Effector memory CD4-positive, alpha-beta T cell (primary cell): ENCODE measurements at places on chromosomes 6 and 20.

DNA sequence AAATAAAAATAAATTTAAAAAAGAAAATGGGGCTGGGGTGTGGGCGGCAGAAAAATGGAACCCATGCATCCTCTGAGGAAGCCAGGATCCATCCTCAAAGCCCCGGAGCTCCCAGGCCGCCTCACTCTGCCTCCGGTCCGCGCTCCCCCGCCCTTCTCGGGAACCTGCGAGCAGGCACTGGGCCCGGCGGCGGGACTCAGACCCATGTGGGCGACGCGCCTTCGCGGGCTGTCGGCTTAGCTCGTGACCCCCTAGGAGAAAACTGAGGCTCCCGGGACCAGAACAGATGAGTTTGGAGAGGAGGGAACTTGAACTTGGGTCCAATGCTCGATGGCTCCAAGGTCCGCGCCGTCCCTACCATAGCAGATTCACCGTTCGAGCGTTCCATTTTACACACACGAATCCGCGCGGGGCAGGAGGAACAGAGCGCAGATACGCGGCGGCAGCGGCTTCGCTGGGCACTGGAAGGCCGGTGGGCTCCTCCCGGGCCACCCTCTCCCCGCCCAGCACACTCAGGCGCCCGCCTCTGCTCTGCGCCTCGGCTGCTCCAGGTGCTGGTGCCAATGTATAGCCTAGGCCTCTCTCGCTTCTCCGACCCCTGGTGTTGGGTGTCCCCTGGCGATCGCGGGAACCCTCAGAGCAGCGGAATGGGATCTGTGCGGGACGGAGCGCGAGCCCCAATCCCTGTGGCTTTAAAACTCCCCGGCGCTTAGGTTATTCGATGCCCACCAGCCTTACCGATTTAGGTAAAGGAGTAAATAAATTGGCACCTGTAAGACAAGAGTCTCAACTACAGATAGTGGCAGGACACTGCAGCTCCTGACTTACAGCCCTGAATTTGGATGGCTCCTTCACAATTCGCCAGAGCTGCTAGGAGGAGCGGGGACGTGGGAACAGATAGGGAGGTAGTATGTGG, 39.2 kb downstream of the DPPA5 start:
- DNase-seq = no peak

GRCh38 chr6:17602888-17603287, 2.8 kb downstream of the FAM8A1 start:
- no peak for DNase-seq

DNA sequence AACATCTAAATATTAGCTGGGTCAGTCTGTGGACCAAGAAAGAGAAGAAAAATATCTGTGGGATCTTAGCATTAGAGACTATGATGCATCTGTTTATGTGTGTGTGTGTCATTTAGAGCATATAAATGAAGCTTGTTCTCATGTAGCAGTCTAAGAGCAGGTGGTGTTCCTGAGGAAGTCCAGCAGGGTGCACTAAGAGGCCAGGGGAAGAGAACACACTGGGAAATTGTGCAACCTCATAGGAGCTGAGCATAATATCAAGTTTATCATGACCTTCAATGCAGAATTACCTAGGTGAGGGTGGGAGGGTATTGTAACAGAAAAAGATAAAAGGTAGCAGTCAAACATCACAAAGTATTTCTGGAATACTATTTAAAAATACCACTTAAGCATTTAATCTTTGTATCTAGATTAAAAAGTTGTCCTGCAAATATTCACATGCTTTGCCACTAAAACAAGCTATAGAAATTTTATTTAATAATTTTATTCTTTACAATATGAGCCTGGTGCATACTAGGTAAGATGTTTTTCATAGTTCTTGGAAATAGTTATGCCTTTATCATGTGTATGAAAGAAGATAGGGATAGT, 80.5 kb downstream of the SMPDL3A start:
- no peak for DNase-seq

DNA sequence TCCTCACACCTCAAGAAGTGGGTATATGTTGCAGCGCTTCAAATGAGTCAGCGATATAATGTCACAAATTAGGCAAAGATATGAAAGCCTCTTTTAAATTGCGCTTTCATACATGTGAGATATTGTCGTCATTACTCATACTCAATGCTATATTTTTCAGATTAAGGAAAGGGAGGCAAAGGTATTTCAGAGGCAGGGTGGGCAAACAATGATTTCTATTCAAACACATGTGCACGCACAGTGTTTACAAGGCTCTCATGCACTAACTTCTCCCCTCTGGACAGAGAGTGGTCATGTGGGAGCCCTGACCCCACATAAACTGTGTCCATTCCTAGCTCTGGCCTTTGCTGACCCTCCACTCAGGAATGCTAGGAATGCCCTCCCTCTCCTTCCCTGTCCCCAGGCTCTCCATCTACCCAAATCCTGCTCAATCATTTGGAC, 112.1 kb upstream of the TMEM170B start:
- no peak for DNase-seq

DNA sequence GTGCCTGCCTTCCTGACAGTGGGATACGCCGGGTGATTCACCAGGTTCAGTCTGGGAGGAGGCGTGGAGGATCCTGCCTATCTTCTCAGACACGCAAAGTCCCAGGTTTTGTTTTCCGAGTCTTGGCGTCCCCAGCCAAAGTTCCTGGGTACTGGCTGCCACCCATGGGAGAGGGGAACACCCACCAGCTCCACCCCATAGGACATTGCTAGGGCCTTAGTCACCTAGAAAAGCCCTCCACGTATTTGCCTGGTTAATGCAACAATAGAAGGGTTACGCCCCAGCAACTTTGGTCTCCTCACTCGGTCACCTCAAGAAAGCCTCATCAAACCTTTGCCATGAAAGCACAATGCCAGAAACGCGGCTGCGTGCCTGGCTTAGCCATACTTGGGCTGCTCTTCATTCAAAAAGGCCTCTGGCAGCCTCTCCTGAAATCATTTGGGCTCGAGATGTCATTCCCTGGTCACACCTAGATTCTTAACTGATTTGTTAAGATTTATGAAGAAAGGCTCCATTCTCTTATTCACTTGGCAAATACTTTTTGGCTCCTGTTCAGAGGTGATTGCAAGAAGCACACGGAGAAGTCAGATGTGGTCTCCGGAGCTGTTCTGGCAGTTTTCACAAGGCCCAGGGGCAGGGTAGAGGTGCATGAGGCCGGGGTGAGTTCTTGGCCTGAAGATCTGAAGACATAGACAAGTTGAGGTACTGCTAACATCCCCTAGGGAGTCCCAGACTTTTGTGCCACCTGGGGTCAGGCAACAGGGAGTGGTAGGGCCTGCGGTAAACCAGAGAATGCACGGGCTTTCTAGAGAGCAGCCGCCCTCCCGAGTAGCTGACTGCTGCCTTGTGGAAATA, 35.5 kb upstream of the ZNF133 start:
- no peak for DNase-seq

GRCh38 chr6:36519352-36519751, 27.9 kb downstream of the STK38 start:
- DNase-seq = no peak

DNA sequence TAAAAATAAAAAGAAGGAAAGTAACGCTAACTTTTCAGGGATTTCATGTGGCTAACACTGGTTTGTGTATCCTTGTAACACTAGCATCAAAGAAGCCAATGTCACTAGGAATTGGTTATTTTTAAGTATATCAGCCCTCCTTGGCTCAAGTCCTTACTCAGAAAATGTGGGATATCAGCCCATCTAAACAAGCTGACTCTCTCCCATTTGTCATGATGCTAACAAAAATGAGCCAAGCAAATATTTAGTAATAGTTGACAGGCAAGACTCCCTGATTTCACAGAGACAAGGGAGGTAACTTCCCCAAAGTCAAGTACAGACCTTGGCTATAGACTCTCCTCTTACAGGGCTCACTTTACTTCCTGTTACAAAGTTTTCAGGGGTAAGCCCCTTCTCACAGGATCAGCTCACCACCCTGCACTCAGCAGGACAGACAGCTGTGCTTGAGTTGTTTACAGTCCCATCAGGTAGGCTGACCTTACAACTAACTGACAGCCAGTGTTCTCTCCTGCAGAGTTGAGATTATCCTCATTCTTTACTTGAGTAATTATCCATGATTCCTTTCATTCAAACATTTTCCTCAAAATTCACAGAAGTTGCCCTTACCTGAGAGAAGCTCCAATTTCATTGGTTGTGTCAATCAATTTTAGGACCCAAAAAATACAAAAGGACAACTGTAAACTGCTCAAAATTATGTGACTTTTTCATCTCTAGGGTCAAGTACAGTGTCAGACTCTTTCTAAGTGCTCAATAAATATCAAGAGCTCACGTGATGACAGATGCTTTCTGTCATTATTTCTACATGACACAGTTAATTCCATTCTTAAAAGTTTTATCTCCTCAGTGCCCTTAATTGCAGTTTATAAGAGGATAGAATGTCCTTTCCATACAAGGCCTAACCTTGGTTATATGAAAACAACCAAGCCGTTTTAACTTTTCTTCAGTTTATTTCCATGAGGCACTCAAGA, 38.1 kb upstream of the BMP5 start:
- no peak for DNase-seq

DNA sequence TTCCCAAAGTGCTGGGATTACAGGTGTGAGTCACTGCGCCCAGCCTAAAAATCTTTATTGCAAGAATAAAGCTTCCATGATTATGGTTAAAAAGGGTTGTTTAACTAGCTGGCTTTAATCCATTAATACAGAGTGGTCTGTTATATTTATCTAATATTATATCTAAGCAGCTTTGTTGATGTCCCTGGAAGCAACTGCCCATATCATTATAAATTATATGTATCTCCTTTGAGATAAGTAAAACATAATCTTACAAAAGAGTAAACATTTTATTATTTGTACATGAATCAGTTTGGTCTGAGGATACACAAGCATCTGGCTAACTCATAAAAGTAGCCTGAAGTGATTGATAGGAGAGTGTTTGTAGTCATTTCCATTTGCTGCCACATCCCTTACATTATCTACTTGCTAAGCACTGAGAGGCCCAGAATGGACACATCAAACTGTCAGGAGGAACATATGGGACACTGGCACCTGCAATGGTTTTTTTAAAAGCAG, 46.9 kb downstream of the TRAF3IP2 start:
- DNase-seq = no peak

- DNase-seq = no peak
Observed at GRCh38 chr20:22916021-22916842, 118.9 kb upstream of the SSTR4 start.

- DNase-seq = no peak
Observed at GRCh38 chr20:24487648-24488047, 18.2 kb downstream of the SYNDIG1 start.

DNA sequence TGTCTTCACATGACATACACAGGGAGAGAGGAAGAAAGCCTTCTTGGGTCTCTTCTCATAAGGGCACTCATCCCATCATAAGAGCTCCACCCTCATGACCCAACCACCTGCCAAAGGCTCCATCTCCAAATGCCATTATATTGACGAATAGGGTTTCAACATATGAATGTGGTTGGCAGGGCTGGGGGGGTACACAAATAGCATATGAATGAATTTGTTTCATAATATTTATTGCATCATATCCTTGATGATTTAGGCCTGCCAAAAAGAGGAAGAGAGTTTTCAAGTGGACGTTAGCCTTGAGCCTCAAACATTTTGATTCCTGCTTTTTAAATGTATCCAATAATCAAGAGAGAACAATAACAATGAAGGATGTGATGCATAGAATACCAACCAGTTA, 26.2 kb upstream of the OPRM1 start:
- DNase-seq = no peak

DNA sequence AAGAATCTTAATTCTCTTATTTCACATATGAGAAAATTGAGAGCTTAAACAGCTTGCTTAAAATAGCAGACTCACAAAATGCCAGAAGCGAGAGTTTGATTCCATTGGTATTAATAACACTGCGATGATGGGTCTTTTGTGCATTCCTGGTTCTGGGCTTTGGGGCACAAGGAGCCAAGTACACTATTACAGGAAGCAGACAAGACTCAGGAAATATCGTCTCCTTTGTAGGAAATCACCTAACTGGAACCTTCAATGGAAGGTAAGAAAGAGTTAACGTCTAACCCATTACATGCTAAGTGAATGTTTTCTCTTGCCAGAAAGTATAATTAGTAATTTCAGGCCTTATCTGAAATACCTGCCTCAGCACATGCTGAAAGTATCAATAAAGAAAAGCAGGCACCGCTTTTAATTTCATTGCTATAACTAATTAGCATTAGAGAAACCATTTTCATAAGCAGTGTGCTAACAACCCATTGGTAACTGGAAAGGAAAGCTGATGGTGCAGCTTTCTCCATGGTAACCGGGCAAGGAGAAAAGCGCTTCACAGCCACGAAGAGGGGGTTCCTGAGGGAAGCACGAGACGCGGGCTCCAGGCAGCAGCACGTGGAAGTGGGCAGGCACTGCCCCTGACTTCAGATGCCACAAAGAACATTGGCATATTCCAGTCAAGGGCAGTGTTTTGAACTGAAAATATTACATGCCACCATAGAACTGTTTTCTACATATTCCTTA, 206.7 kb upstream of the AGPAT4 start:
- DNase-seq = no peak

DNA sequence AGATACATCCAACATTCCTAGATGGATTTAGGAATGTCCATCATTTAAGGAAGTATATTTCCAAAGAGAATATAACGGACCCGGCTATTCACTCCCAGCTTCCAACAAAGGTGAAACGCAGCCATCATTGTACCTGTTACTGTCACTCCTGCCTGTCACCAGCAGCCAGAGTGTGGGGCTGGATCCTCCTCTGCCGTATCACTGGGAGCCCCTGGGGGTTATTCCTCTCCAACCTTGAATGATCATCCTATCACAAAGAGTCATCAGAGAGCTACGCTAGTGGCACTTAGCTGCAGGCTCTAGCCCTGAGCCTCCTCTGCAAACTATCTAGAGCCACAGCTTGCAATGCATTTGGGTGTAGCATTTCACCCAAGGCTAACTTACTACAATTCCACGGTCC, 73.6 kb upstream of the NHSL1 start:
- no peak for DNase-seq

DNA sequence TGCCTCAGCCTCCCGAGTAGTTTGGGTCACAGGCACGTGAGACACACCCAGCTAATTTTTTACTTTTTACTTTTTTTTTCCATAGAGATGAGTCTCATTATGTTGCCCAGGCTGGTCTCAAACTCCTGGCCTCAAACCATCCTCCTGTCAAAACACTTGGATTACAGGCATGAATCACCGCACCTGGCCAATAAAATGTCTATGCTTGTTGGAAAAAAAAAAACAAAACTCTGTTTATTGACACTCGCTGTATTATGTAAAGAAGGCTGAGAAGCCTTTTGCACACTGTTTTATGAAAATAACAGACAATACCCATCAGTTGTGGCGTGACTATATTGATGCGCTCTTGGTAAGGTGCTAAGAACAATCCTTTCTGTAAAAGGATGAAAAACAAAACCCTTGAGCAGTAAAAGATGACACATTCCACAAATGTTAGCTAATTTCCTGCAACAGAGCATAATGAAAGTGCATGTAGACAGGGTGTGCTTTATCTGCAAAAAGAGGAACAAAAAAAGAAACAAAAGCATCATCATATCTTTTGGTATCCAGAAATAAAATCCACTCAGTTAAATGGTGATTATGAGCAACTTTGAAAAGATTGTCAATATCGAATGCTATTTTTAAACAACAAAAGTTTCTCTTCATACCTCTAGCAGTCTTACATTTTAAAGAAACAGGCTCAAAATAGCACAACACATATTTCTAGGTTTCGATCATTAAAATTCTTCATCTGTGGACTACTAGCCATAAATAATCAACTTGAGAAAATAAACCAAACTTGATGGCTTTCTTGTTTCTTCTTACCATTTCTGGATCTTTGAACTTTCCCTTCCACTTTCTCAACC, 108.3 kb upstream of the PHACTR1 start:
- DNase-seq = no peak
